ENCODE measurements at places on chromosomes 7 and 10. TPM values are rescaled to one million over a fixed set of nuclear protein-coding genes. Genes with fewer than 3 reads are reported as not detected.

DNA sequence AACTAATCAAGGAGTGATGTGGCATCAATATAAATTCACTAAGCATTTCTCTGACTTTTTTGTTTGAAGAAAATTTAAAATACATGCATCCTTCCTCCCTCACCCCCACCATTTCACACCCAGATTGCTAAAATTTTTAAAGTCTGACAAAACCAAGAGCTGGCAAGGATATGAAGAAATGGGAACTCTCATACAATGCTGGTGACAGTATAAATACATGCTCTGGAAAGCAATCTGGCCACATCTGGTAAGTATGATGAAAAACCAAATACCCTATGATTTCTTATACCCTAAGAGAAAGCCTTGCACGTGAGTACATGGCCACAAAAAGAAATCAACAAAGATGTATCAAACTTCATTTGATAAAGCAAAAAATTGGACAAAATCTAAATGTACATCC, 31.2 kb downstream of the P4HA1 start:
- no peak for DNase-seq

DNA sequence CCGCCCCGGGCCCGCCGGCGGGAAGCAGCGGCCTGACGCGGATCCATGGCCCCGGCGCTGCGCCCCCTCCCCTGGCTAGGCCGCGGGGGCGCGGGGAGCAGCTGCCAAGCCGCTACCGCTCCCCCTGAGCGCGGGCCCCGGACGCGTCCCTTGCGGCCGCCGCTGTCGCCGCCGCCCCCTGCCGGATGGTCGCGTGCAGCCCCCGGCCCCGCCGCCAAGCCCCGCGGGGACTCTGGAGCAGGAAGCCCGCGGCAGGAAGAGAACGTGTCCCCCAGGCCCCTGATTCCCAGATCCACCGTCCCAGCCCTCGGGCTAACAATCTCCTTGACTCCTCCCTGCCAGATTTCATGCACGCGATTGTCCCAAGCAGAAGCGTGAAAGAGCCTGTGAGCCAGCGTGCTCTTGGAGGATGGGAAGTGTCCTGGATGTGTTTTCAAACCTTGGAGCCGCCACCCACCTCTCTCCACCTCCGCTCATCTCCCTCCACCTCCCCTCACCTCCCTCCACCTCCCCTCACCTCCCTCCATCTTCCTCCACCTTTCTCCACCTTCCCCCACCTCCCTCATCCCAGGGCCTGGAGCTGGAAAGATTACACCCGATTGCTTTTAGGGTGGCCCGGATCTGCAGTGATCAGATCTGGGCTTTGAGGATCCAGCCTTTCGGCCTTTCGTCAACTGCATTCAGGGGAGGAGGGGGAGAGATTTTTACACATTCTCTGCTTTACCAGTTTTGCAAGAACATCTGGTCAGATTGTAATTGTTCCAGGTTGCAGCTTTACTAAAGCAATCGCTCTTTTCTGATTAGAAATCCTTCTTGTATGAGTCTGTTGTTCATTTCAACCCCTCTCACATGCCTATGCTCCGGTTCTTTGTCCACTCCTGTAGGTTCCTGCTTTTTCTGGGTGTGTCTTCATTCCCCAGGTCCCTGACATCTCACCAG, 570 bp upstream of the PRTFDC1 start:
- DNase-seq: peak; percentile 50

DNA sequence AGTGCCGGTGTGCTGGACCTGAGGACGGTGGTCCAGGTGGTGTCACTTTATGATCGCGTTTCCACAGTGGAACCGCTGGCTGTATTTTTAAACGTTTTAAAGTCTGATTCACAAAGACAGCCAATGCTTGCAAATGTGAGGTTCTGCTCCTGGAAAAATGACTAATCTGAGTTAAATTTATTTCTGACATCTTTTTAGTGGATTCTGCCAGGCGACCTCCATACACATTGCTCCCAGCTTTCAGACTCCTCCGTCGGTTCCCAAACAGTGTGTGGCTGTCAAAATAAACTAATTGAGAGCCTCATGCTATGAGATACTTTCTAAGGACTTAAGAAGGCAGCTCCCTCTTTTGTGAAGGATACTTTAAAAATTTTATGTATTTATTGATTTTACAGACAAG, 12.7 kb upstream of the TTYH3 start:
- DNase-seq: no peak

Gene LRRD1
- 1.7 TPM for total RNA-seq

GRCh38 chr10:46530249-46531186, 25.9 kb downstream of the GPRIN2 start:
- no peak for DNase-seq

DNA sequence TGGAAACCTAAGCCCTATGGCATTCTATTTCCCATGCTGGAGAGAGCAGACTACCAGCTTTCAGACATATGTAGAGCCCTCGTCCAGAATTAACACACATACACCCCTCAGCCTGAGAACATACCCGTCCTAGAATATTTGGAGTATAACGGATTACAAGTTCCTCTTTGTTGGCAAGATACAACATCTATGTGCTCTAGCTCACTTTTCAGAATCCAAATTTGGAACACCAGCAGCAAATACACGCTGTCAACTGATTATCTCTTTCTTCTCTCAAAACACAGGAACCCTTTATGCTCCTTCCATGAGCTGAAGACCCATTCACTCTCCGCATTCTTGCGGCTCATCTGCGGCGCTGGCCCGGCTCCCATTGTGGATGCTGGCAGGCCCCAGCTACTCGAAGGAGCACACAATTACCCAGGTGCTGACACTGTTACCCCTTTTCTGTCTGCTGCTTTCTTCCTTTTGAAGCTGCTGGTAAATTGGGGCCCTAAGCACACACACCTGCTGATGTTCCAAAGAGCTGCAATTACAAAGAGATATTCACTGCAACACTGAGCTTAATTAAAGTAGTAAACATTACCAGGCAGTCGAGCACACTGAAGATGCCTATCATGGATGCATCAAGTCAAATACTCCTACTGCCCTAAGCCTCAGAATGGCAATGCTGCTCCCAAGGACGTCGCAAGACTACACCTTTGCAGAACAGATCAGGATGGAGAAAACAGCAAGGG, 70.0 kb downstream of the VOPP1 start:
- no peak for DNase-seq

Gene PON1
- not detected for total RNA-seq

- DNase-seq: no peak
Measured at GRCh38 chr10:78134773-78135306, 101.2 kb downstream of the RPS24 start.

- DNase-seq: no peak
Measured at GRCh38 chr7:116967983-116968382, 14.7 kb downstream of the ST7 start.

DNA sequence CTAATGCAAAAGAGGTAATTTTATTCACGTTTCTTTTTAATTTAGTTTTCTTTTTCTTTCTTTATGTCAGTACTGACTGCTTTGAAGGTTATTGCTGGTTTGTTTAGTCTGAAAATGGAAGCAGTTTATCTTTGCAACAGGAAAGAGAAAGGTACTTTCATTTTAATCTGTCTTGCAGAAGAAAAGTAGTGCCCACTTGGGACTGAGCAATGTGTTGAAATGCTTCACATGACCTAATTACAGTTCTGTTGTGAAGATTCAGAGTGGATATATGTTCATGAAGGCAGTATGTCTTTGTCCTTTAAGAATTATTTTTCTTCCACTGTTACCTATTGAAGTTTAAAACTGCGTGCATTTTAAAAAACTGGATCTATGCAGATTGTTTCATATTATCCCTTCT, 80.1 kb downstream of the ANKIB1 start:
- DNase-seq: no peak

- no peak for DNase-seq
Measured at GRCh38 chr10:8006274-8006999, 48.1 kb upstream of the GATA3 start.

- no peak for DNase-seq
Measured at GRCh38 chr7:151345576-151346469, 4.2 kb downstream of the NUB1 start.

DNA sequence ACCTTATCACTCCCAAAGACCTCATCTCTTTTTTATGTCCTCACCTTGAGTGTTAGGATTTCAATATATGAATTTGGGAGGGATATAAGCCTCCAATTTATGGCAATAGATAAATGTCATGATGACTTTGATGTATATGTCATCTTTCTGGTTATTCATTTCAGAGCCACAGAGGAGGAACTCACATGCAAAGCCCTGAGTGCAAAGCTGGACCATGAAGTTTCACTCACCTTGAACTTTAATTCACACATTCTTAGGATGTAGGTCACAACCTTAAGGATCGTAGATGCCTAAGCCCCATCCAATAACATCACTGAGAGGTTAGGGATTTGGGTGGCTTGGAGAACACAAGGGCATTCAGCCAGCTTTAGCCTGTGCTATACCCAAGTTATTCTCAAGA, 81.9 kb upstream of the ZPBP start:
- no peak for DNase-seq

DNA sequence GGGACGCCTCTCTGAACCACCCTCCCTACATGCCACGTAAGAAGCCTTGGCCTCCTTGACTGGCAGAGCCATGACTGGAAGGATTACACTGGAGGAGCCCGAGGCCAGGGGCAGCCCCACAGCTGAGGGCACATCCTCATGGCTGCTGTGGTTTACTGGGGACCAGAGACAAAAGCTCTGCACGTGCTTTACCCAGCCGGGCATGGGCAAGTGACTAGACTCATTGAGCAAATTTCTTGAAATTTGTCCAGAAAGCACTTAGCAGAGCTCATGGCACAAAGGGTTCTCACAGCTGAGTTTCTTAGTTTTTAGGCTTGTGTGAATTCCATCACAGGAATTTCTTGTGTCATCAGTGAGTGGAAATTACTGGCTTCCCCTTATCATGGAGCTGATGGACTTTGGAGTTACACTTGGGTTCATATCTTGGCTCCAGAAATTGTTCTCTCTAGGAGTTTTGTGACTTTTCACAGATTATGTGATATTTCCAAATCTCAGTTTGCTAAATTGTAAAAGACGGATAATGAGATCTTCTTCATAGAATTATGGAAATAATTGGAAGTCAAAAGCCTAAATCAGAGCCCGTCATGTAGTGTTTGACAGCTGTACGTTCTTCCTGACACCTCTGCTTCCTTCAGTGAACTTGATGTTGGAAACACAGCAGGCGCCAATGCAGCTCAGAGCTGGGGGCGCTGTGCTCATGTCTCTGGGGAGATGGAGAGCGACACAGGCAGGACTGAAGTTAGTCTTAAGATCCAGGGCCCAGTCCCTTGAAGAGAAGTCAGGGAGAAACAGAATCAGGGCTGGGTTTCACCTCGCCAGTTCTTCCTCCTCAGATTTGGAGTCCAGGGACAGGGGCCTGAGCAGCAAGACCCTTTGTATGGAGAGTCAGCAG, 47.7 kb upstream of the MGAM2 start:
- DNase-seq: no peak

DNA sequence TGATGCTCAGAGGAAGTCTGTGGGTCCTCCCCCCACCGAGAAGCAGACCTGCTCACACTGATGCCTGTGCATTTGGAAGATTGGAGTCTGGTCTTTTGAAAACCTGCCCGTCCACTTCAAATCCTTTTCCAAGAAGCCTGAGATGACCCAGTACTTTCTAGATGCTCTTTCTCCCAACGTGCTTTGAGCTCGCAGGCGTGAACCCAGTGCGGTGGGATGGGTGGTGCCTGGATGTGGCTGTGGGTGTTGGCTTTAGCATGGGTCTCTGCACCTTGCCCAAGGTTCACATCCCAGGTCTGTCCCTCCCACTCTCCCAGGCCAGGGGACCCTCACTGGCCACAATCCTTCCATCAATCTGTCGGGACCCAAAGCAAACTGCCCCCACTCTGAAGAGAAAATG, 170.2 kb downstream of the ADARB2 start:
- no peak for DNase-seq

DNA sequence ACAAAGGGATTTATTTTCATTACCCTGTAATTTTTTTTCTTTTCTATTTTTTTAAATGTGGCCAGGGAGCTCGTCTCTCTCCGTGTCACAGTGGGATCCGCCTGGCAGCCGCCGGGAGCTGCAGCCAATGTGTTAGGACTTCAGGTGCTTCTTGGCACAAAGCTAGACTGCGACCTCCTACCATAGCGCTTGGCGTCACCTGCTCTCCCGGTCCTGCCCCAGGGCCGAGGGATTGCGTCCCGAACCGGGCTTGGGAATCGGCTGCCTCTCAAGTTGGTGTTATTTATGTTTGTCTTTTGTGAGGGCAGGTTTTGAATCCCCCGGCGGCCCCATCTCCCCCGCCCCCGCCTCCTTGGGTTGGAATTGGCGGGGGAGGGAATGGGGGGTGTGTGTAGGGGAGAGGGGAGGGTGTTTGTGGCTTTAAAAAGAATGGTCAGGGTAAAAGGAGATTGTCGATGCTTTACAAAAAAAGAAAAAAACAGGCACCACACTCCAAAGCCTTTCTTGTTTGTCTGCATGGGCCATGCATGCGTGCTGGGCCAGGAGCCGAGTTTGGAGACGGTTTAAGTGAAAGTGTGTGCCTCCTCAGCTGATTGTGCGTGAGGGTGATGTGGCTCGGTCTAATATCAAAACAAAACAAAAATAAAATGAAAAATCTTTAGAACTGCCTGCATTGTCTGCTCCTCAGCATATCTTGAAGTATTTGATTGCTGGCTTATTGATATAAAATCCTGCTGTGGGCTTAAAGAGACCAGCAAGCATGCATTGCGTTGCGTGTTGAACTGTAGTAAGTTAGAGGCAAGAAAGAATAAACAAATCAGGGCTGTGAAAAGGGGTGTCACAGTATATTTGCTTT, 1.2 kb downstream of the PPP1R9A start:
- peak; percentile 61 for DNase-seq

GRCh38 chr7:66145400-66146104, 30.9 kb downstream of the CRCP start:
- DNase-seq: no peak

Gene SHTN1
- 22.9 TPM for total RNA-seq

Gene SLC26A5
- 0.18 TPM for total RNA-seq

Gene MTURN
- 137 TPM for total RNA-seq

Gene FAM25A
- not detected for total RNA-seq

- DNase-seq: no peak
Measured at GRCh38 chr10:28207799-28208198, 95.1 kb downstream of the MPP7 start.

DNA sequence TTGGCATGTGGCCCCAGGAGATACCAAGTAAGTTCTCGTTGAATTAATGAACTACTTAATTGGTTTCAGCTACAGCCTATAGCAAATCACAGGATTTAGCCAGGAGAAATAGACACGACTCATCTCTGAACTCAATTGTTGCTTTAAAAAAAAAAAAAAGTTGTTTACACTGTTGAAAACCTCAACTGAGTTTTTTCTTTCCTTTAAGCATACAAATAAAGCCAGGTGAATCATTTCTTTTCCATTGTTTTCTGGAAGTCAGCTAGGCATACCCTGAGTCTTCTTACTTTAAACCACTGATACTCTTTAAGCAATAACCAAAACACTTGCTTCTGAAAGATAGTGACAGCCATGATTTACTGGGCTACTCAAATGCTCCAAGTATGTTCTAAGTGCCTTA, 755 bp downstream of the FRMPD2 start:
- no peak for DNase-seq

GRCh38 chr10:21031232-21031795, 134.2 kb upstream of the NEBL start:
- peak; percentile 36 for DNase-seq

GRCh38 chr7:146728611-146729010, 612.0 kb downstream of the CNTNAP2 start:
- no peak for DNase-seq

All from cerebellum (tissue), 4 donors.